ENCODE measurements at places on chromosomes 13 and 19.

GRCh38 chr13:75838366-75839005, 202.4 kb downstream of the LMO7 start:
- DNase-seq, result no peak

- DNase-seq, result no peak
These were observed 244.4 kb upstream of the SLITRK1 start for GRCh38 chr13:84126671-84127171.

GRCh38 chr13:27704681-27705080, 83.0 kb downstream of the POLR1D start:
- DNase-seq, result no peak

GRCh38 chr13:111952814-111953213, 114.1 kb upstream of the SOX1 start:
- no peak for DNase-seq

DNA sequence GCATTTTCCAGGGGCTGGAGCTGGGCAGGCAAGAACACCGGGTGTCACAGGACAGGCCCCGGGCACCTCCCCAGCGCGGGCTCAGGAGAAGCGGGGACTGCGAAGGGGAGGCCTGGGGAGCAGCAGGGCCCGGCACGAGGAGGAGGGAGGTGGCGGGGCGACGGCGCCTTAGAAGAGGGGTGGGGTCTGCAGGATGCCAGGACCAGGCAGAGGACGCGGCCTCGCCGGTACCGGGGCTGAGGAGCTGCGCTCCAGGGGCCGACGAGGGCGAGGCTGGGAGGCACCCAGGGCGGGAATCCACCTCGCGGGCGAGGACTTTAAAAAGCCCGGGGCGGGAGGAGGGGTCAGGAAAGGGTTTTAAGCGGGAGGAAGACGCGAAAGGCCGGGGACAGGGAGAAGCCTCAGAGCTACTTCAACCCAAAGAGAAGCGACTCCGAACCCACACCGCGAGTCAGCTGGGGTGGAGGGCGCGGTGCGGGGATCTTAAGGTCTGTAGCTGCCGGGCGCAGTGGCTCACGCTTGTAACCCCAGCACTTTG, 665 bp downstream of the ZNF347 start:
- no peak for DNase-seq

Measured in brain pericyte (primary cell).